ENCODE measurements at places on chromosomes 3 and 15.
A peak's percentile ranks its signal among the peaks of the same experiment; 100 is the strongest.

DNA sequence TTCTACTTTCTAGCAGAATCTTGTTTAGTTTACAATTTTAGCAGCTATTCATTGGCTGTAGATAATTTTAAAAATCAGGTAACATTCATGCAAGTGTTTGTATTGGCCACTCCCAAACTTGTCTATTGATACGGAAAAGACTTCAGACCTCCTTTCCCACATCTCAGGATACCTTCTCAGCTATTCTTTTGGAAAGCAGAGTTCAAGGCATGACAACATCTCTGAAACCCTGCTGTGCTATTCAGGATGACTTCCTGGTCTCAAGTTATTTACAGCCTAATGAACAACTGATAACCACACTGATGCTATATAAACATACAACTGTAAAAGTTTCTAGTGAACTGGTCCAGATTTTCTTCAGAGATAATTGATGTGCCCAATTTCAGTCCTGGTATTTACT is 55.8 kb downstream of the DZIP3 start:
- no peak for DNase-seq

- no peak for DNase-seq
Measured at GRCh38 chr3:73848173-73848906, 223.6 kb upstream of the PDZRN3 start.

GRCh38 chr3:114442246-114442645 is 148.4 kb downstream of the TIGIT start:
- no peak for DNase-seq

- DNase-seq, result no peak
Measured at GRCh38 chr3:127233371-127233770, 40.4 kb downstream of the PRR23E start.

- DNase-seq, result no peak
Measured at GRCh38 chr3:86594838-86595237, 396.1 kb downstream of the VGLL3 start.

- no peak for DNase-seq
Measured at GRCh38 chr3:123620343-123620742, 35.5 kb upstream of the HACD2 start.

DNA sequence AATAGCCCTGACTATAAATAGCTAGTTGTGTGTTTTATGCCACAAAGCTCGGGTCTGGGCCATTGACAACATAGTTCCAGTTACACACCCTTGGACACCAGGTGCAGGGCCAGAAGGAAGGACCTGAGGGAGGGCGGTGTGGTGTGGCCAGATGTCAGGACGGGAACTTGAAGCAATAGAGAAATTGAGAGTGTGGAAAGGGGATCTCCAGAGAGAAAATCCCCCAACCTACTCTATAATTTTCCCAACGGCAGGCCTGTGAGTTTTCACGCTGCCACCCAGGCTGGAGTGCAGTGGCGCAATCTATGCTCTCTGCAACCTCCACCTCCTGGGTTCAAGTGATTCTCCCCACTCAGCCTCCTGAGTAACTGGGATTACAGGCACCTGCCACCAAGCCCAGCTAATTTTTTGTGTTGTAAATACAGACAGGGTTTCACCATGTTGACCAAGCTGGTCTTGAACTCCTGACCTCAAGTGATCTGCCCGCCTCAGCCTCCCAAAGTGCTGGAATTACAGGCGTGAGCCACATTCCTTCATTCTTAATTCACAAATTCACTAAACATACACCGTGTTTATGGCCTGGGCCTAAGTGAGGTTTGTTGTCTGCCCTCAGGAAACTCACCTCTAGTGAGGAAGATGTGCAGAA is 70.8 kb upstream of the KLF13 start:
- peak; percentile 69 for DNase-seq

DNA sequence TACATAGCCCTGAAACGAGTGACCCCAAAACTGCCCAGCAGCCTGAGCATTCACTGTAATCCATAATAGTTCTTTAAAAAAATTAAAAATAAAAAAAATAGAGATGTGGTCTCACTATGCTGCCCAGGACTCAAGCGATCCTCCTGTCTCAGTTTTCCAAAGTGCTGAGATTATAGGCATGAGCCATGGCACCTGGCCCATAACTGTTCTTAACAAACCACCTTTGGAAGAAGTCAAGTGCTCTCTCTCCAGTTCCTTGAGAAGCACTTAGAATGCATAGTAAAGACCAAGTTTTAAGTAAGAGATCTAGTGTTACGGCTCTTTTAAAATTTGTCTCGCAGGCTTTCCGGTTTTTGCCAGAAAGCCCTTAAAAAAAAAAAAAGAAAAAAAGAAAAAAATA is 8.2 kb downstream of the CDC25A start:
- no peak for DNase-seq

DNA sequence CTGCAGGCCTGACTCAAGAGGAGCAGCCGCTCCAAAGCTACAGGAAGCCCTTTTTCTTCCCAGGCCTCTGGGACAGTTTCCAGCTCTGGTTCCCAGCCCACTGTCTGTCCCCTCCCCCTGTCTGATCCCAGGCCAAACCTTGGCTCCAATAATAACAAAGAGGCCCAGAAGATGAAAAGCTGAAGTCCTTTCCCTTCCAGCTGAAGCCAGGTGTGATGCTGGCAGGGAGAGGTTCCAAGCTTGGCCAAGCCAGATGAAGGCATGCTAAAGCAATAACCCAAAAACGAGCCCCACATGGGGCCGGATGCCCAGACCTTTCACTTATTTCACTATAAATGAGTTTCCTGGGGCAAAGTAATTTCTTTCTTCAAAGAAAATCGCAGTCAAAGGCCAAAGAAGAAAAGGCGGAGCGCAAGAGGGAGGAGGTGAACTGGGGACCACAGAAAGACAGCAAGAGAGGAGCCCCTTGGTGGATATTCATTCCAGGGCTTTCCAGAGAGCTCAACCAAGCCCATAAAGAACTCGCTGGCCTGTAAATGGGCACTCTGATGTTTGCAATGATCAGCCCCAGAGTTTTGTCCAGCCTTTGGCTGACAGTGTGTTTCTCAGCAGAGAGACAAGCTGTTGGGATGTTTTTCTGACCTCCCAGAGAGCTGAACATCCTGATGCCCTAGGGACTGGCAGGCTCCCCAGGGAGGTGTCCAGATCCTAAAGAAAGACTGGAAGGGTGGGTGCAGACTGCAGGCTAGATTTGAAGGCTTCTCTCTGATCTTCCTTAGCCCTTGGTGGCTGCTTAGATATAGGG is 157.6 kb downstream of the UACA start:
- no peak for DNase-seq

DNA sequence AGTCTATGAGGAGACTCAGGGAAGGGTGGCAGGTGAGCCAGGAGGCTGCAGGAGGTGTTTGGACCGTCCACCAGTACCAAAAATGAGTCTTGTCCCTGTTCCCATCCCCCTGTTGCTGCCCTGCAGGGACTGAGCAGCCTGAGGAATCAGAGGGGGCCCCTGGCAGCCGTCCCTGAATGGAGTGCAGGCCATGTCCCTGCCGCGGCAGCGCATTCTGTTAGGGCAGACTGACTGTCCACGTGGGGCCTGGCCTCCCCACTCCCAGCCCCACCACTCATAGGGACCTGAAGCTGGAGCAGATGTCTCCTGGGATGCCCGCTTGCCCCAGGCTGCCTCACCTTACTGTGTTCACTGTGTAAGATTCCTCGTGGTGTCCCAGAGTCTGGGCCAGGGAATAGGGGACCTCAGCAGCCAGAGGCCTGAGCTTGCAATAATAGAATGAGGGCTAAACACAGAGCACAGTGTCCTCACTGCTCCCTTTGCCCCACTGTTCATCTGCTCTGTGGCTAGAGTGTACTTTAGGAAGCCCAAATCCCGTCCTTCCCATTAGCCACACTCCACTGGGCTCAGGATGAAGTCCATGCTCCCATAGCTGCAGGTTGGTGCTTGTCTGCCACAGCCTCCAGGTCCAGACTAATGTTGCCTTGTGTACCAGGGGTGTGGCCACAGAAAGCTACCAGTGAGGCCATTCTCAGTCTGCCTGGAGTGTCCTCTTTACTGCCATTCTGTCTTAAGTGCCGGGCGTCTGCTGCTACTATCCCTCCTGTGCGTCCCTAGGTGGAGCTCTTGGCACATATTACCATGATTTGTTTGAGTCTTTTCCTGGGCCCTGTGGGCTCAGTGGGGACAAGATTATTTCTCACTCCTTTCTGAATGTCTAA is 63.2 kb downstream of the HCN4 start:
- peak; percentile 61 for DNase-seq

DNA sequence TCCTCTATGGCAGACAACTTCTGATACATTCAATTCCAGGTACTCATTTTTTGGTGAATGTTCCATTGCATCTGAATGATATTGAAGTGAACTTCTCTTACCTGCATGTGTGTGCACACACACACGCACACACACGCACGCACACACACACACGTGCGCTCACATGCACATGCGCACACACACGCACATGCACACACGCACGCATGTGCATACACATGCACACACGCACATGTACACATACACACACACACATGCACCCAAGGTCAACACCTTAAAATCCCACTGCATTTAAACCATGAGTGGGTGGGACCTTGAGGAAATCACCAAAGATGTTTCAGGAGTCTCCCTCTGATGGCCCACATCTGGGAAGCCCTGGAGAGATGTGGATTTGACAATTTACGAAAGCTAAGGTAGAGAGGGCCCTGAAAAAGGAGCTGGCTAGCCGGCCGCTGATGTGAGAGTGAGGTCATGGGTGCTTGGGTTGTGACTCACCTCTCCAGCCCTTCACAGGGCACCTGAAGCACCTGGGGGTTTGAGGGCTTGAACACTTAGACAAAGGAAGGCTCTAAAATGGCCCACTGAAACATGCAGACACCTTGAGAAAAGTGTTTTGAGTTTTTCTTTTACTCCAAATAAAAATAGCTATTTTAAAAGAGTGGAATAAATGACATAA is 269.1 kb upstream of the LRRFIP2 start:
- DNase-seq, result no peak

DNA sequence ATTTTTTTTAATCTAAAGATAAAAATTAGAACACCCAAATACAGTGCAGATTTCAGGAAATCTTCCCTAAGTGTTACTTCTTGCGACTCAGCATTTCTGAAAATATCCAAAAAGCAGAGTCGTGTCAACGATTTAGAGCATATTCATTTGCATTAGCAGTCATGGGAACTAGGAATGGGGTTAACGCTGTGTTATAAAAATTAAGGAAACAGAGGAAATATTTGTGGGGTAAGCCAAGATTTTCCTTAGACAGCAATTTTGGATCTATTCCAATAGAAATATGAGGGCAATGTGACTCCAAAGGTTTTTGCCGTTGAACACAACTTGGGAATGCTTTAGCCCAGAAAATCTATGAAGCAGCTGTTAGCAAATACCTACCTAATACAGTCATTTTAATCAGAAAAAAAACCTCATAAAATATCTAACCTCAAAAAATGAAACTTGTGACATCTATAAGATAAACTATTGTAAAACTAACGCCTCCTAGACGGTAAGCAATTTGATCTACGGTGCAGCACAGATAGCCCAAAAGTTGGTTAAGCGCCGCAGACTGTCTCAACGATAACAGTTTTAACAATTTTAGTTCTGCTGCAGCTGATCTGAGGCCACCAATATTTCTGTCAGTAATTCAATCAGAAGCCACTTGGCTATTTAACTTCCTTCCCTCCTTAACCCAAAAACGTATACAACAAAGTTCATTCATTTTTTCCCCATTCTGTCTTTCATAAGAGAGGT is 5.8 kb upstream of the ATP11B start:
- DNase-seq, result no peak

GRCh38 chr3:23811185-23811527 is 5.4 kb downstream of the UBE2E1 start:
- DNase-seq, result no peak

Data from GM10248 (cell line).